ENCODE measurements at places on chromosomes 5 and 9.
A peak's percentile ranks its signal among the peaks of the same experiment; 100 is the strongest.

DNA sequence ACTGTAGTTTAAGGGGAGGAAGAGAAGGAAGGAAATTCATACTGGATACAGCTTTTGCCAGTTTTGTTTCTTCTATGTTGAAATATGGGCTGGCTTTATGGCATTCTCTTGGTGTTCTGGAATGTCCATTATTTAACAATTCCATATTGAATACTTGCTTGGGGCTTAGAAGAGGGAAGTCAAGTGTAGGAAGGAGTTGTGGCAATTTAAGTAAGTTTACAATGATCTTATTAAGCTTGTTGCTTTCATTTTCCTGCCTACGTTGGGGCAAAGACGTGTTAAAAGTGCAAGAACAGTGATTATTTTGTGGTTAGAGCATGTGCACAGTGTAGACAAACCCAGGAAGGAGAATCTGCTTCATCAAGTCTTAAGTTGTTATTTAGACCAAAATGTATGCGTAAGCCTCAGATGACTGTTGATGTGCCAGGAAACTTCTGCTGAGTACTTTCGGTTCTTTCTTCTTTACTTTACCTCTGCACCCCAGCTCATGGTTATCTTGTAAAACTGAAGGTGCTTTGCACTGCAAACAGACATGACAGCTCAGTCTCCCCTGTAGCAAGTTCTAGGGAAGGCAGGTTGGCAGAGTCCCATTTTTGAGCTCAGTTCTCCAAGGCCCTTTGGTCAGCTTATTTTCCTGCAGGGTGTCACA, 75.8 kb downstream of the F2RL2 start:
- DNase-seq: no peak

DNA sequence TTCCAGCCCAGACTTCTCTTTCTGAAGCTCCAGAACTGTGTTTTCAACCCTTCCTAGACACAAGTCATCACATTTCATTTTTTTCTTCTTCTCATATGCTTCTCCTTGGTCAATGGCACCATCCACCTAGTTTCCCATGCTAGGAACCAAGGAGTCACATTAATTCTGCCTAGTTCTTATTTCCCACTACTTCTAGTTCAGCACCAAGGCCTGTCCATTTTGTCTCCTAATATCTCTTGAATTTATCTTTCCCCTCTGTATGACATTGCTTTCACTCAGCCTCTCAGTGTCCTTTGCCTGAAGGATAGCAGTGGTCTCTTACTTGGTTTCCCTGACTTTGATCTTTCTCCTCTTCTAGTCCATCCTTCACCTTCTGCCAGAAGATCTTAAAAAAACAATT, 38.8 kb downstream of the ARHGEF28 start:
- no peak for DNase-seq

- peak; percentile 78 for DNase-seq
These were observed 52.9 kb downstream of the GDNF start for GRCh38 chr5:37786862-37787519.

- peak; percentile 36 for DNase-seq
These were observed 3.4 kb downstream of the FNBP1 start for GRCh38 chr9:130039528-130040147.

DNA sequence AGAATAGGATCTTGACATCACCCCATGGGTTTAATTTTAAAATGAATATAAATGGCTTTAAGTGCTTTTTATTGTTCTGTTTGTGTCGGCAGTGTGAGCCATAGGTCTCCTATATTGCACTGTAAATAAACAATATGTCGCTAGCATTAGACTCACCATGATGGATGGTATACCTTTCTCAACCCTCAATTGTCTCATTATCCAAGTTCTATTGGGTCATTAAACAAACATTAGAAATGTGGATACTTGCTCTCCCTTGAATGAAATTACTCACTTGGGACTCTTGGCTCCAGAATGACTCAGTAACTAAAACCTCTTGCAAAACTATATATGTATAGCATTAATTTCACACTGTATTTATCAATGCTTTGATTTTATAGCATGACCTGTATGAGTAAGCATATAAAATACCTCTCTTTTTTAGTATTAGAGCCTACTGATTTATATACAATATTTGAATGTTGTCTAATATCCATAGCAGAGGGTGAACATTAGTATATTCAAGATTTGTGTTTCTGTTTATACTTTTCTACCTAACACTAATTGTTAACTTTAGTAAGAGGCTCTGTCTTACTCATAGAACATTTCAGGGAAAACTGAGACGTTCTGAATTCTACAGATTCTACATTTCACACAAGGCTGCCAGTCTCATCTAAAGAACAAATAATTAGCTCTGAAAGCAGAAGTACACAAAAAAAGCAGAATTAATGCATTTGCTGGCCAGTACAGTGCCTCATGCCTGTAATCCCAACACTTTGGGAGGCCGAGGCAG, 303.8 kb upstream of the PRR16 start:
- peak; percentile 70 for DNase-seq

GRCh38 chr5:169656125-169656901, 19.2 kb downstream of the DOCK2 start:
- DNase-seq: no peak

DNA sequence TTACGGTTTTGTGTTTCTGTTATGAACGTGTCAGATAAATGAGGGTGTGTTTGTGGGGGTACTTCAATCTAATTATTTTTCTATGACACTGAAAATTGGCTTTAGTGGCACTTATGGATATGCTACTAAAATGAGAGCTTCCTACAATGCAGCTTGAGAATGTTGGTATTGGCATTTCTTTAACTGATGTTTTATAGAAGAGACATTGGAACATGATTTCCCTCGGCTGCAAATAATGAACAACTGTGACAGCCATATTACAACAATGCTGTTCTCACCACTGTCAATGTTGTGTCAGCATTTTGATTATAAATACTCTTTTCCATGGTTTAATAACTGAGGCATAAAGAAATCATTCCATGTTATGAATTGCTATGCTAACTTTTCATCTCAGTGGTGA, 279.4 kb downstream of the KDM4C start:
- no peak for DNase-seq

- DNase-seq: no peak
These were observed 154.1 kb downstream of the PCSK1 start for GRCh38 chr5:96278981-96279380.

DNA sequence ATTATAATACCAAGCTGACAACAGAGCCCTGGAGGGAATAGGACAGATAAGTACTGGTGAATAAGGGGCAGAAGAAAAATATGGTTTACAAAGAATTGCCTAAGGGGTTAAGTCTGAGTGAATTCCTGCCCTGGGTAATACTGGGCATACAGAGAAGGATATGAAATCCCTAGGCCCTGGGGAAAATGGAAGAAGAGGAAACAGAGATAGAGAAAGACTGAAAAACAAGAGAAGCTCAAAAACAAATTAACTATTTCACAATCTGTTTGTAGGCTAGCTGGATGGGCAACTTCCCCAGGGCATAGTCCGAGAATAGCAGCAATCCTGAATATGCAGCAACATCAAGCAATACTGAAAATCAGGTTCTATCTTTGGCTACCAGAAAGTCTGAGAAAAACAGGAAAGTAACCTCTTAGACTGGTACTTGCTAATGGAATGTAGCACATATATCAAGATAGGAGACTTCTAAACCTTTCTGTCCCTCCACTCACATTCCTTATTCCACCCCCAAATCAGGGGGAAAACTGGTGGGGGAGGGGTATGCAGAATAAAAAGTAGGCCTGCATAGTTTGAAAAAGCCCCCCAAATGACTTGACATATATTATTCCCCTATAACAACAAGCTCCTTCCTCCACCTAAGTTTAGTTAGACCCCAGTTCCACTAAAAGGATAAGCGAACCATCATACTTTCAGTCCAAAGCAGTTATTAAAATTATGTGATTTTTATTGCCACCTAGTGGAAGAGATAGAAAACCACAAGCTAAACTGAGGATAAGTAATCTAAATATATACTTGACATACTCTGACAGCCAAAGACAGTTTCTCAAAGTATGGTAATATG, 20.6 kb downstream of the SLC38A9 start:
- peak; percentile 61 for DNase-seq

- DNase-seq: peak; percentile 88
These were observed 40.0 kb downstream of the PAPPA start for GRCh38 chr9:116193636-116194035.

DNA sequence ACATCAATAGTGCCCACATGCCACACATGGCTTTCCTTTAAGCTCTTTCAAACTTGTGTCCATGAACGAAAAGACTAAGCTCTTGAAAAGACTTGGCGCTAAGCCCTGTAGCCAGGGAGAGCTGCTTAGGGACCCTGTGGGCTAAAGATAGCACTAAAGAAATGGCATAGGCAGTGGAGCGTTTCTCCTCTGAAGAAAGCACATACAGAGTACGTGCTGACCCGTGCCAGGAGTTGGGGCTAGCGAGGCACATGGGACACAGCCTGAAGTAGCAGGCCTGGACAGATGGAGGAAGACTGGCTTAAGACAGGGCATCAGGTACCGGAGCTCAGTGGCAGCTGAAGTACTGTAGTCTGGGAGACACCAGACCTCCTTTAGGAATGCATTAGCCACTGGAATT, 39.7 kb downstream of the ADGRV1 start:
- DNase-seq: no peak

GRCh38 chr9:92482329-92482728, at the start of gene ASPN:
ASPN (minus strand) TSS chr9:92482506.
- DNase-seq: no peak

Measured in LHCN-M2 (cell line).